ENCODE measurements at places on chromosomes 1 and 21.

- no peak for DNase-seq
Measured at GRCh38 chr21:16258844-16259611, 529.2 kb downstream of the USP25 start.

GRCh38 chr1:25120281-25120680, 112.0 kb downstream of the SYF2 start:
- no peak for DNase-seq

GRCh38 chr21:46532080-46532479, 72.8 kb downstream of the S100B start:
- no peak for DNase-seq

GRCh38 chr1:155134880-155135414, 705 bp upstream of the SLC50A1 start:
- peak; percentile 97 for DNase-seq

GRCh38 chr1:89598450-89599331, 34.2 kb upstream of the LRRC8C start:
- DNase-seq, result peak; percentile 66

GRCh38 chr1:240173836-240174235, 82.2 kb downstream of the FMN2 start:
- no peak for DNase-seq

- DNase-seq, result no peak
Measured at GRCh38 chr1:113630340-113631327, 128.7 kb downstream of the PHTF1 start.

GRCh38 chr1:42942444-42942843, 16.2 kb downstream of the SLC2A1 start:
- DNase-seq, result no peak

GRCh38 chr1:43934101-43934985, 742 bp downstream of the ARTN start:
- peak; percentile 67 for DNase-seq

DNA sequence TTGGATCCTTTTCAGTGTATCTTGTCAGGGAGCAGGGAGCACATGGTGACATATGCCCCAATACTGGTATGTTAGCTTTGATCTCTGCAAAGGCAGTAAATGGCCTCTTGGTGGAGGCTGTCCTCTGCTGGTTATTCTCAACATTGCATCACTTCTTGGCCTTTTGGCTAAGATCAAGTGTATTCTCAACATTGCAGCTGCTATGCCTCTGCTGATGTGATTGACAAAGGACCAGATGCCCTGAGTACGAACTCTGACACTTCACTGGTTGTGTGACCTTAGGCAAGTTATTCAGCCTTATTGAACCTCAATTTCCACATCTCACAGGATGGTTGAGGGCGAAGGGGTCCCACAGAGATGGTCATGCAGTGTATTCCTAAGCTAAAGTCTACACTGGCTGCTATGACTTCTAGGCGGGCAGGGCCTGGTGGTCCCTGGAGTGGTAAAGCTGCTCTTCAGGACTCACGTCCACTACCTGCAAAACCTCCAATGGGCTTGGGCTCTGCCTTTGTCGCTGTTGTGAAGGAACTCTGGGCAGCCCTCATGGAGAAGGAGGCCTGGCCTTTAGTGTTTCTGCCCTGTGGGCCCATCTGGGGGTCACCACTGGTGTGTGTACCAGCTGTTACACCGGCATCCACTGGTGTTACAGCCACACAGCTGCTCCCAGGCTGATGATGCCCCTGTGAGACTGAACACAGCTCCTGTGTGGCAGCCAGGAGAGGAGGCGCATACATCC, 64.8 kb downstream of the DNTTIP2 start:
- peak; percentile 67 for DNase-seq

DNA sequence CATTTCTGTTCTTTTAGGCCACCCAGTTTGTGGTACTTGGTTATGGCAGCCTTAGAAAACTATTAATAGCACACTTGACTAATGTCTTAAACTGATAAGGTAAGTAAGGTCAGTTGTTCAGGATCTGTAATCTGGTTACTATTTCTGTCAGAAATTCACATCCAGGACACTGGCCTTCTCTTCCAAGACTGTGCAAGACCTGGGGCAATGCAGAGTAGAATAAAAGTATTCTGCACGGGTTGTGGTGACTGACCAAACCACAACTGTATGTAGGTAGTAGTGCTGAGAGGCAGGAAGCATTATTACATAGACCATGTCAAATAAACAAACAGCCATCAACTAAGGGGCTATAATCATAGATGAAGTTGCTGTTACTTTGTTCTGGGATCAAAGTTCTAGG, 46.7 kb downstream of the WARS2 start:
- DNase-seq, result no peak

GRCh38 chr1:154871374-154871773, 1.3 kb upstream of the KCNN3 start:
- DNase-seq, result no peak

DNA sequence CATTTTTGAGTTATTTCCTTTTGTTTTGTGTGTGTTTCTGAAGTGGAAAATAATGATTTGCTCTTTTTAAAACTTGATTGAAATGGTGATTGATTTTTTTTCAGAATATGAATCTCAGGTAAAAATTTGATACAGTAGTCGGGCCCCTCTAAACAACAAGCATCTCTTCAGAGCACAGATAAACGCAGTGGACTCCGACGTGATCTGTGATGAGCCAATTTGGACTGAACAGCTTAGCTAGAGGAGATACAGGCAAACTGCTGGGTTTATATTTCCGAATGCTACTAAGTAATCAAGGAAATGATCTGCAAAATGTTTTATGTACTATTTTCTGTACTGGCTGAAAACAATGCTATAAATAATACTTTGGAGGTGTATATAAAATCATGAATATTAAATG, 705.7 kb upstream of the RGS18 start:
- no peak for DNase-seq

DNA sequence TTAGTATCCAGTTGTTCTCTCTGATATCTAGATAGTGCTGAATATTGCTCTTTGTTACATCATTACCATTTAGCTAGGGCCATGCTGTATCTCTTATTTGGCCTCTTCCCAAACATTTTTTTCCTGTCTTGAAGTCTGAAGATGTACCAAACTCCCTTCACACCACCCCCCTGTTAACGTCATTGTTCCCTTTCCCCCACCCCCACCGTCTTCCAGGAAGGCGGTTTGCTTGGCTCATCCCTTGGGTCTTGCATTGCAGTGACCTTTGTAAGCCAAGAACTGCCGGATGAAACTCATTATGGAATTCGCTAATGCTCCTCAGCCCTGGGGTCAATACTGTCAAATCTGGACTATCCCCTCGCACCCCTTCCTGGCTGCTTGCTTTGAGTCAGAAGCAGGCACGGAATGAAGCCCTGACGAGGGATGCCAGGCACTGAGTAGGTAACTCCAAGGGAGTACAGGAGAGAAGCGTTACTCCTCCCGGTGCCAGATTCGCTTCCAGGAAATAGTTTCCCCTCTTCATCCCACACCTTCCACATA, 283.1 kb downstream of the TM2D1 start:
- DNase-seq, result no peak

DNA sequence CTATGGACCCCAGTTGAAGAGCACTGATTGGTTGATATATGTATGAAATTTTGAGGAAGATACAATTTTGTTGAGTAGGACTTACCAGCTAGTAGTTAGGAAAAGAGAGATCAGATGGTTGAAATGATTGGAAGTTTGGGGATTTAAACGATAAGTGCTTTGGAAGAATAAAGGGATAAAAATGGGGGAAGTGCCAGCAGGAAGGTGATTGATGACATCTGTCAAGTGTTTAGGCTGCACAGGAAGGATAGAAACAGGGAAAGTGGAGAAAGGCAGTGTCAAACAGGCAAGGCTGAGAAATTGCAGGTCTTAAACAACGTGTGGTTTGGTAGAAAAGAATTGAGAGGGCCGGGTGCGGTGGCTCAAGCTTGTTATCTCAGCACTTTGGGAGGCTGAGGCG, 22.3 kb downstream of the PDC start:
- no peak for DNase-seq

- DNase-seq, result no peak
Measured at GRCh38 chr1:182410620-182411273, 10.3 kb upstream of the TEDDM1 start.

GRCh38 chr1:89941110-89941766, 53.7 kb upstream of the ZNF326 start:
- no peak for DNase-seq

DNA sequence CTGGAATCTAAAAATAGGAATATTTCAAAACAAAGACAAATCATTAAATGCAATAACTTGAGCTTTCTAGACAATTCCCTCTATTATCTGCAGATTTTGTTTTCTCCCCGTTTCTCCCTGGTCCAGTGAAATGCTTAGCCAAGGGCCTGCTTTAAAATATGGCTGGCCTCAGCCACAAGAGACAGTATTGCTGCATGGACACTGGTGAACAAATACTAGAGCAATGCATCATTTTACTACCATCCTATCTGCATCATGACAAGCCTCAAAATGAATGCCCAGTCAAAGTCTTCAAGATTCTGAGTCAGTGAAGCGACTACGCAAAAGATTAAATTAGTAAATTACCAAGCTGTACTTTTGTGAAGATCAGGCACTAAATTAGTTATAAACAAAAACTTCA, 80.5 kb downstream of the ENAH start:
- no peak for DNase-seq

DNA sequence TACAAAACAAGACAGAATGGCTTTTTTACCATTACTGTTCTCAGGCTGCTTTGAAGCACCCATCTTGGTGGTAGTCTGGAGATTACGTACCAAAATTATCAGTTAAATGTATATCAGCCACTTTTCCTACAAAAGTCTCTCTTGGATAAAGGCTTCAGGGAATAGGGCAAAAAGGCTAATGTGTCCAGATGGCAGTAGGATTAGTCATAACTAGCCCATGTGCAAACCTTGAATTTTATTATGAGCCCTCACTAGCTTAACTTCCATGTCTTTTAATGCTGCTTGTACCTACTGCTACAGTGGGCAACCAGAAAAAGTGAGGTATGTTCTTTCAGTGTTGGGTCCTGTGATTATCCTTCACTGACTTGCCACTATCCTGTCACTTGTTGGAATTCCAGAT, 51.0 kb downstream of the PLPPR4 start:
- no peak for DNase-seq

- no peak for DNase-seq
Measured at GRCh38 chr1:160835751-160836150, 26.9 kb downstream of the CD244 start.

DNA sequence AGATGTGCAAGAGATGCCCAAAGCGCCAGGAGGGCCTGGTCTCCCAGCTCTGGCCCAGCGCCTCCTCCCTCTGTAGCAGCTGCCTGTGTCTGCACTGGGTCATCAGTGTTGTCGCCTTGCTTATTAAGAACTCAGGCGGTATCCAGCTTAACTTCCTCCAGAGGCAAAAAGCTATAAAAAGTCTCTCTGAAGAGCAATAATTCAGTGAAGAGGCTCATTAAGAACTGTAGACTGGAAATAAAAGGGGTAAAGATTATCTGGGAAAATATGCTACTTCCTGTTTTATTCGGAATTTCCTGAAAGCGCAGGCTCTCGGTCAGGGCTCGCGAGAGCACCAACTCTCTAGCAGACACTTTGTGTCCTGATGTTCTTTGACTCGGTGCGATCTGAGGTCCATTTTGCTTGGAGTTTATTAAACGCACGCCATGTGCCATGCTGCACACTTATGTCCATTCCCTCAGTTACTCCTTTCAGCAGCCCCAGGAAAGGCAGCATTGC, 70.4 kb downstream of the MRPS6 start:
- DNase-seq, result no peak

DNA sequence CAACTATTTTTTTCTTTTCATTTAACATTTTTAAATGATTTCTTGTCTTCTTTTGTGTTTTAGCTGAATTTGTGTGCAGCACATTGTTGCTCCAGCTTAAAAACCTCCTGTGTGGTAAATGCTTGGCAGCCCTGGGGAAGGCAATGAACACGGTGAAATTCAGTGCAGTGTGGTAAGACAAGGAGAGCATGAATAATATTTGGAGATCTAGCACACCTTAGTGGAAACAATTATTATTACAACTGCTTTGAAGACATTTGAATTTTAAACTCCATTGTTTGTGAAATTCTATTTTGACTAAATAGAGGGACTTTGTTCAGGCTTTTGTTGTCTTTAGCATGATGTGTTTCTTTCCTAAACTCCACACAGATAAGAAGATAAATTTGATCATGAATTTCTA, 242.6 kb upstream of the CXADR start:
- peak; percentile 5 for DNase-seq

DNA sequence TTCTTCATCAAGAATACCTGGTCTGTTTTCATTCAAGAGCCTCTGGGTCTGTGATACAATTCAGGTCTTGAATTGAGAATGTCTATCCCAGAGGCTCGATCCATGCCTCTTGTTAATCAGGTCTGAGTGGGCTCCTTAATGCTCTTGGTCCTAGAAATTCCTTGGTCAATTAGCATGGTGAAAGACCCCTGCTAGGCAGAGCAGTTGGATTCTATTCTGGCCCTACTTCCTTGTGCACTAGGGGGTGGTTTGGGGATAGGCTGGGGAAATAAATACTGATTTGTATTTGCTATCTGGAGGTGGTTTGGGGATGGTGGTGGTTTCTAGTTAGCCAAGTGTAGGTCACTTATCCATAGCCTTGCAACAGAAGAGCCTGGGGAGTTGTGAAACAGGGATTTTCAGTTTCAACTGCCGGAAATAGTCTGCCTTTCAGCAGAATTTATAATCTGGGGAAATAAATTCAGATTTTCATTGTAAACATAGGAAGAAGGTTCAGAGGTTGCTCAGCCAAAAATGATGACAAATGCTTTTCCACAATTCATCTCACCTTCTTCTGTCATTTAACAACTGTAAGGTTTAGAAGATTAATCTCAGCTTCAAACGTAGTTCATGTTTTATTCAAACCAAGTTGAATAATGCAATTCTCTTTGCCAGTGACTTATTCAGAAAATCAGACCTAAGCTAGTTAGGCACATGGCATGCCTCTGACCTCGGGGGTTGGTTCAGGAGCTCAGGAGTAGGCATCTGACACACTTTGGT, 22.2 kb upstream of the SCAF4 start:
- no peak for DNase-seq

GRCh38 chr1:64686828-64687724, 57.8 kb upstream of the RAVER2 start:
- DNase-seq, result peak; percentile 65

DNA sequence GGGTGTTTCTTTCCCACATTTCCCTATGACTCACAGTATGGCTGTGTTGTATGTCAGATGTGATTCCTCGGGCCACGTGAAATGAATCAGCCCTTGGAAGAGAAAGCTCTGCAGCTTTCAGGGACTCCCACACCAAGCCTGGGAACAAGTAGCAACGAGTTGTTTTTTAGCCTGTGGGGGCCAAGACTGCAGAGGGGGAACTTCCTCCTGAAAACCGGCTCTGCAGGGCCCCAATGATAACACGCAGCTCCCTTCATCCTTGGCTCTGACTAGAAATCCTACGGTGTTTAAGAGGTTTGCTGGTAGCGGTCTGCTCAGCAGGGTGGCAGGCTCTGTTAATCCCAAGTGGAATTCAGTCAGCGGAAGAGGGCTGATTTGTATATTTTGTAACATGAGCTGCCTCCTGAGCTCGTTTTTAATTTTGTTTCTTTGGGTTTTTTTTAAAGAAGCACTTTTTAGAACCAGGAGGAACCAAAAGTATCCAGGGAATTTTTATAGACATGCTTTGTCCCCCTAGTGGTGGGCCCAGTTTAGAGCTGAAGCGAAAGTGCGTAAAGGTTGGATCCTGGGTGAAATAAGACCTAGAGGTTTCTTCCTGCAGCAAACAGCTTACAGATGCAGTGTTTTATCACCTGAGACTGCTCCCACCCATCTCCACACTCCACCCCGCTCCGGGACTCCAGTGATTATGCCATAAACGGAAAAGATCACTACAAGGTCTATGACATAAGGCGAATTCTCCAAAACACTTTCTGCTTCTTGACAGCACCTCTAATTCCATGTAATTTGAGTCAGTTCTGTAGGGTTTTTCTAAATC, 48.8 kb downstream of the LAMC2 start:
- peak; percentile 97 for DNase-seq

Data from RWPE1 (cell line).